Activated naive CD4-positive, alpha-beta T cell treated with anti-CD3 and anti-CD28 coated beads for 36 hours (primary cell): ENCODE measurements at places on chromosomes 5 and 9.

GRCh38 chr5:167945542-167946384 is 345.7 kb upstream of the WWC1 start:
- no peak for DNase-seq

- no peak for DNase-seq
These were observed 374.4 kb upstream of the SGCD start for GRCh38 chr5:155952486-155953089.

GRCh38 chr5:36607114-36607571 is 737 bp downstream of the SLC1A3 start:
- DNase-seq: peak; percentile 7

DNA sequence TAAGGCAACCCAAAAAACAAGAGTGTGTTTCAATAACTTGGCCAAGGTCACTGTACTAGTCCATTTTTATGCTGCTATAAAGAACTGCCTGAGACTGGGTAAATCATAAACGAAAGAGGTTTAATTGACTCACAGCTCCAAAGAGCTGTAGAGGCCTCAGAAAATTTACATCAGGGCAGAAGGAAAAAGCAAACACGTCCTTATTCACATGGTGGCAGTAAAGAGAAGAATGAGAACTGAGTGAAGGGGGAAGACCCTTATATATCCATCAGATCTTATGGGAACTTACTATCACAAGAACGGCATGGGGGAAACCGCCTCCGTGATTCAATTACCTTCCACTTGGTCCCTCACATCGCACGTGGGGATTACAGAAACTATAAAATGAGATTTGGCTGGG is 64.3 kb upstream of the CAMK4 start:
- no peak for DNase-seq

DNA sequence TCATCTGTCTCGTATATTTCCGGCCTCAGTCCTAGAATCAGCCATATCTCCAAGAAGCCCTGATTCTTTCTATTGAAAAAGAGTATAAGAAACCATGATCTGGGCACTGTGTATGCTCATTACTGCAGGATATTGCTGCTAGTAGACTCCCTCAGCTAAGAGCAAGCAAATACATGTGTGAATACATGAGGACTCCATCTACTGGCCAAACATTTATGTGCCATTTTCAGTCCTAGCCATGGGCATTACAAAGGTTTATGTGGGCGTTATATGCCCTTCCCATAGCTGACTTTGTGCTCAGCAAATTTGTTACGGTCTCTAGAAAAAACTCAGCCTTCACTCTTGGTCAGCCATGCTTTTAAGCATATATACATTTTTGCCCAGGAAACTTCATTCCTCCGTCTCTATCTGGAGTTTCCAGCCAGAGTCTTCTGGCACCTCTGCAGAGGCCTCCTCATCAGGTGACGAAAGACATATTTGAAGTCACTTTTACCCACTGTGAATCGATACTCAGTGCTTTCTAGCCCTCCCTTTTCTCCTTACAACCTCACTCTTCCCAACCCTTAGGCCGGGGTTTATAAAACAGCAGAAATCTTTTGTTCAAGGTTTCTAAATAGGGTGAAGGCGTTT is 1495.6 kb upstream of the CDH6 start:
- no peak for DNase-seq

DNA sequence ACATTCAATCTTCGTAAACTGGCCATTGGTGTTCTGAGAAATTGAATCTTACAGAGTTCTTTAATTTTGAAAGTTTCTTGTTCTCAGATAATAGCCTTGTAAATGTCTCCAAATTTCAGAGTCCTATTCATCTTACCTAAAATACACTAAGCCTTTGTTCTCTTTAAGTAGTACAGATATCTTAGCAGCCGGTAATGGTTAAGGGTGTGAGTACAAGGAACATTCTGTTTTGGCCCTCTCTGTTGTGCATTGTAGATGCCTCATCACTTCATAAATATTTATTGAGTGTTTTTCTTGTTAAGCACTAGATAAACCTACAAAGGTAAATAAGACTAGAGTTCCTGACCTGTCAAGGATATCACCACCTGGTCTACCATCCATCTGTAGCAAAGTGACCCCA is 35.2 kb downstream of the ZCCHC7 start:
- DNase-seq: no peak

DNA sequence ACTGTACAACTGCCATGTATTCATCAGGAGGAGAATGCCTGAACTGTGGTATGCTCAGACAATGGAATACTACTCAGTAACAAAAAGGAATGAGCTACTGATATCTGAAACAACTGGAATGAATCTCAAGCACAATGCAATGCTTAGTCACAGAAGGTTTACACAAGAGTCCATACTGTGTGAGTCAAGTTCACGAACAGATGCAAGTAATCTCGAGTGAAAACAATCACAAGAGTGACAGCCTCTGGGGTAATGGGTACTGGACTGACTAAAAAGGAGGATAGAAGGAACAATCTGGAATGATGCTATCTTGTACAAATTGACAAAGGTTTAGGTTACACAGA is 19.5 kb upstream of the GOLGA1 start:
- no peak for DNase-seq

DNA sequence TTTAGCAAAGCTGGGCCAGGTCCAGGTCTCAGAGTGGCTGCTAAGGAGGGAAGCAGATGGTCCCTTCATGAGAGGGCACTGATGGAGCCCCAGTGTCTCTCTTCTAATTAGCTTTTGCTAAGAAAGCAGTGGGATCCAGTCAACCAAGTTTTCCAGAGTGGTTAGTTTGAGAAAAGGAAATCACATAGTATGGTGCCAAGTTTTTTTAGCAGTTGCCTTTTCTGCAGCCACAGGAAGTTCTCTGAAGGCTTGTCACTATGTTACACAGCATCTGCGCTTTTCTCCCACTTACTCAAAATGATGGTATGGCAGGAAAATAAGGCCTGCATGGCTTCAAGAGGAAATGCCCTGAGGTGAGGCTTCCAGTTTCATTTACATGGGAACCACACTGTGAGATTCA is 331.5 kb upstream of the ZNF462 start:
- no peak for DNase-seq

- peak; percentile 82 for DNase-seq
These were observed 28.0 kb upstream of the ADAM19 start for GRCh38 chr5:157603333-157604190.

DNA sequence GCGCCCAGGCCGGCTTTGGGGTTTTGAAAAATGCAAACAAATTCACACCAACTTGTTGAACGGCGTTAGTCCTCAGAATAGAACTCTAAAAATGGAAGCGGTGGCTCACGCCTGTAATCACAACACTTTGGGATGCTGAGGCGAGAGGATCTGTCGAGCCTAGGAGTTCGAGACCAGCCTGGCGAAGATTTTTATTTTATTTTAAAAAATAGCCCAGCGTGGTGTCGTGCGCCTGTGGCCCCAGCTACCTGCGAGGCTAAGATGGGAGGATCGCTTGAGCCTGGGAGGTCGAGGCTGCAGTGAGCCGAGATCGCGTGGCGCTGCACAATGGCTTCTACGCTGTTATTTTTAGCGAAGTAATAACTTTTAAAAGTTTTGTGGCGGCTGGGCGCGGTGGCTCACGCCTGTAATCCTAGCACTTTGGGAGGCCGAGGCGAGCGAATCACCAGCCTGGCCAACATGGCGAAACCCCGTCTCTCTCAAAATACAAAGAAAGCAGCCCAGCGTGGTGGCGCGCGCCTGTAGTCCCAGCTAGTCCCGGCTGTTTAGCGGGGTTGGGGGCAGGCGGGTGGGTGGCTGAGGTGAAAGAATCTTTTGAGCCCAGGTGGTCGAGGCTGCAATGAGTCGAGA is 694 bp upstream of the PLIN2 start:
- peak; percentile 45 for DNase-seq

- no peak for DNase-seq
These were observed 6.4 kb downstream of the ISCA1 start for GRCh38 chr9:86275962-86276361.

DNA sequence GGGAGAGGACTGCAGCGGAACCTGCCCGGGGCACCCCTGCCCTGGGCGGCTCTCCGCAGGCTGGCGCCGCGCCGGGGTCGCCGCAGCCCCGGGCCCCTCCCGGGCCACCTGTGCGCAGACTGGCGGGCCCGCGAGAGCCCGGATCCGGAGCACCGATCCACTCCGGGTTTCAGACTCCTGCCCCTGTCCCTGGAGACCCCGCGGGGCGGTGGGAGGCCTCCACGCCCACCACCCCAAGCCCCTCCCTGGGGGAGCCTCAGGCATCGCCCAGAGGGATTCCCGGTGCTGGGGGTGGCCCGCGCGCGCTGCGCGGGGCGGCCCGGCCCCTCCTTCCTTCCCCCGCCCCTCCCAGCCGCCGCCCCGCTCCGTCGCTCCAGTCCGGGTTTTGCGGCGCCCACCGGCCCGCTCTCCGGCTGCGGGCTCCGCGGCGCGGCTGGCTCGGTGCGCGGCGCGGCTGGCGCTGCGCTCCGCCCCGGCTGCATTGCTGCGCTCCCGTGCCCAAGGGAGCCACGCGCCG is at the start of gene UNC5A:
UNC5A (plus strand) TSS at position 479 of the 517 bp plus-strand sequence. CDS start 192 bp downstream, outside the sequence.
- peak; percentile 62 for DNase-seq

- no peak for DNase-seq
These were observed 458.6 kb upstream of the CLINT1 start for GRCh38 chr5:158317507-158317906.

GRCh38 chr5:170361616-170362015 is 27.6 kb downstream of the KCNMB1 start:
- no peak for DNase-seq

DNA sequence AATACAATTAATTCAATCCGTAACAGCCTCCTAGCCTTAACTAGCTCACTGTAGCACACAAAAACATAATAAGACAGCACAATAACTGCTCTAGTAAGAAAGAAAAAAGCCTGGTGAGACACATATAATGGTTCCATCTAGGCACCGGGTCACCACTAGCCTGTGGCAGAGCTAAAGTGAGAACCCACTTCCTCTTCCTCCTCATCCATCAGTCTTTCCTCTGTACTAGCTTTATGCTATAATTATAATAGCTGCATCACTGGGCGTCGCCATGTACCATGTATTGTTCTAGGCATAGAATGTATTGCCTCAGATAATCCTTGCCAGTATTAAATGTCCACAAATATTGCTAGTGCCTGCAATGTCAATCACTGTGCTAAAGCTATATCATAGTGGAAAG is 23.1 kb downstream of the ADRB2 start:
- DNase-seq: no peak

DNA sequence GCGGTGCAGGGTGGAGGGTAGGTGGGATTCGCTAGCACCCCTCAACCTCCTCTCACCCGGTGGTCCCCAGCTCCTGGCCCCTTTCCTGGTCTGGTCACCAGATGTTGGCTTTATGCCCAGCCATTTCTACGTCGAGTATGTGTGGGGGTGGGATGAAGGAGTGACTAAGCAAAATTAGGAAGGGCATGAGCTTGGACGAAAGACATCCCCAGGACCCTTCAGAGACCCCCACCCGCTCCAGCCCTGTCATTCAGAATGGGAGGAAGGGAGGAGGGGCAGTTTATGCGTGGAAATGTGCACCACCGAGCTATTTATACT is 742 bp downstream of the BHMT2 start:
- DNase-seq: no peak

- DNase-seq: no peak
These were observed 271.1 kb downstream of the NDUFS4 start for GRCh38 chr5:53831496-53831895.

GRCh38 chr5:72145348-72145747 is 38.1 kb downstream of the MAP1B start:
- DNase-seq: no peak

GRCh38 chr9:20732118-20732517 is 48.1 kb downstream of the FOCAD start:
- no peak for DNase-seq

- DNase-seq: no peak
These were observed 56.5 kb upstream of the RAI14 start for GRCh38 chr5:34599471-34600117.

GRCh38 chr5:150585781-150586341 is 54.6 kb upstream of the SYNPO start:
- no peak for DNase-seq

- no peak for DNase-seq
These were observed 14.9 kb upstream of the MACIR start for GRCh38 chr5:103243665-103244064.

- no peak for DNase-seq
These were observed 150.3 kb upstream of the COL5A1 start for GRCh38 chr9:134491196-134491835.

- no peak for DNase-seq
These were observed 49.4 kb downstream of the SLC22A5 start for GRCh38 chr5:132418881-132419280.

DNA sequence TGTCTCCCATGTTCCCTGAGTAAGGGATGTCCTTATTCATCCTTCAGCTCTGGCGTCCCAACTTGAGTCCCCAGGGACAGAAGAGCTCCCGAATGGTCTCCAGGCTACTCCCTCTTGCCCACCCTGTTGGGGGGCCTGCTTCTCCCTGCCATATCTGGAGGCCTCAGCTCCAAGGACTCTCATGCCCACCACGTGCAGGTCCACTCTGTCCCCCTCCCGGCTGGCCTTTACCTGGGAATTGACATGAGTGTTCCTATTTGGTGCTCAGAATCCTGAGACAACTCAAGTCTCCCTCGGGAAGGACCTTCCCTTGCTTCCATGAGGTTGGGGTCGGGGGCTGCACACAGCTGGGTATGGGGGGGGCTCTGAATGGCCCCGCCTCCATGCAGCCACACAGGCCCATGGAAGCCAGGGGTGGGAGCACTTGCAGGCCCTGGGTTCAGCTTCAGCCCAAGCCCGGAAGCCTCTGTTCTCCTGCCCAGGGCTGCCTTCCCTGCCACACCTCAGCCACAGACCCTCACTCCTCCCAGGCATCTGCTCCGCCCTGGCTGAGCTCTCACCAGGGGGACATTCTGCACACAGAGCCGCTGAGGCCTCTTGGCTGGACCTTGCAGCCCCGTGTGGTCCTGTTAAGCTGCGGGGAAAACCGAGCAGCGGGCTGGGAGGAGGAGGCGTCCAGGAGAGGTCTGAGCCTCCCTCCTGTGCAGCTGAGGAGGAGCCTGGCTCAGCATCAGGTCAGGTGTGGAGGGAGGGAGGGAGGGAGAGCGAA is 121.9 kb downstream of the PHF2 start:
- no peak for DNase-seq

GRCh38 chr9:121819428-121820231 is 168.2 kb downstream of the DAB2IP start:
- DNase-seq: no peak

GRCh38 chr5:55868846-55869245 is 17.7 kb downstream of the IL31RA start:
- DNase-seq: peak; percentile 80

DNA sequence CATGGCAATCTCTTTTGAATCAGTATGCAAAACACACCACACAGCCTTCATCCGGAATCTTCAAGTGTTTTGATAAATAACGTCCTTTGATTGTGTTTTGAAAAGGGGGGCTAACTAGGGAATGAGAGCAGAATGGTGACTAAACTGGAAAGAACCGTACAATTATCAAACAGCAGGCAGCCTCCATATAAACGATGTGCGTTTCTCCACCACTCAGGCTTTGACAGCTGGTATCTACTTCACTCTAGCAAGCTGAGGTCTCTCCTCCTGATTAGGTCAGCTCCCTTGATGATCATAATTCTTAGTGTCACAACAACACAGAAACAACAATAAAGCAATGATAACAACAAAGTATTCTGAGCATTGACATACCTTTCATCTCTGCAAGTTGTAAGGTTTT is 465.9 kb downstream of the TUSC1 start:
- DNase-seq: no peak
